Hematopoietic multipotent progenitor cell treated with erythropoietin and hydrocortisone succinate and interleukin-3 and kit ligand, for 6 days (in vitro differentiated cells): ENCODE measurements at places on chromosomes 11 and 22.
A peak's percentile ranks its signal among the peaks of the same experiment; 100 is the strongest.

GRCh38 chr11:119306373-119306890 is 10.5 kb downstream of the MCAM start:
- DNase-seq, result no peak

- no peak for DNase-seq
Observed at GRCh38 chr22:20577045-20577444, 69.6 kb downstream of the MED15 start.

DNA sequence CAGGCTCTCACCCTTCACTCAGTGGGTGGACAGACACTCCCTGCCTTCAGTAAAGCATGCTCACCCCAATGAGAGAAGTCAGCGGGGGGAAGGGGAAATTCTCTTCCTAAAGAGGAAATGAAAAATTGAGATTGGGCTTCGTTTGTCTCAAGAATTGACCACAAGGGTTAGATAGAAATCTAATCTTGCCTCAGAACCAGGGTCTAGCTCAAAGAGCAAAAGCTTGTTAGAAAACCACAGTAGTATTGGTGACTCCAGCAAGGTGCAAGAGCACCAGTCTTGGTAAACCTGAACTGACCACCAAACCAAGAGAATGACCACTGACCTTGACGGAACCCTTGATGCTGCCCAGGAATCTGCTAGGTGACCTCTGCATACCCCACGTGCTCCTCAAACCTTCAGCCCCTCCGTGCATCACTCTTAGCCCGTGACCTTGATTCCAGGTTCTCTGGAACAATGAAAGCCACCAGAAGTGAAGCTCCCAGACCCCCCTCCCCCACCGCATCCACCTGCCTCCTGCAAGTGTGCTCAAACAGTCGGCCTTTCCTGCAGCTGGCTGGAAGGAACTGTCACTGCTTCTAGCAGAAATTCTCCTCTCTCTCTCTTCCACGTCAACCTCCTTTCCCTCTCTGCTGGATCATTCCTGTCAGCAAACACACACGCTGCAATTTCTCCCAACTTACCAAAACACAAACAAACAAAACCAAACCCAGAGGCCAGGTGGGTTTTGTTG is 3.1 kb upstream of the TMA7B start:
- DNase-seq, result peak; percentile 90

GRCh38 chr11:6666302-6667183 is 10.9 kb upstream of the DCHS1 start:
- DNase-seq, result no peak

DNA sequence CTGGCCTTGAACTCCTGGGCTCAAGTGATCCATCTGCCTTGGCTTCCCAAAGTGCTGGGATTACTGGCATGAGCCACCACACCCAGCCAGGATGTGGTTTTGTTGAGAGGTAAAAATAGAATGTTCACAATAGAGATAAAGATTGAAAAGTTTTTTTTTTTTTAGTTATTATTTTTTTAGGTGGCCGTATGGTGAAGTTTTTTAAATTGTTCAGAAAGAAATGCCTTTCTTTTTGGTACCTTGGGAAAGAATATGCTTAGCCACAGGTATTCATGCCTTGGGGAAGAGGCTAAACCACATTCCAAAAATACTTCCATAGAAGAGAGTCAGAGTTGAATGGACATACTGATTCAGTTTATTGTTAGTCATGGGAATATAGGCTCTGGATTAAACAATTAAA is 143.4 kb downstream of the C11orf91 start:
- no peak for DNase-seq

GRCh38 chr11:116686866-116687265 is 85.9 kb downstream of the BUD13 start:
- DNase-seq, result no peak

GRCh38 chr11:121652971-121653370 is 200.2 kb upstream of the SORL1-AS1 start:
- DNase-seq, result no peak

DNA sequence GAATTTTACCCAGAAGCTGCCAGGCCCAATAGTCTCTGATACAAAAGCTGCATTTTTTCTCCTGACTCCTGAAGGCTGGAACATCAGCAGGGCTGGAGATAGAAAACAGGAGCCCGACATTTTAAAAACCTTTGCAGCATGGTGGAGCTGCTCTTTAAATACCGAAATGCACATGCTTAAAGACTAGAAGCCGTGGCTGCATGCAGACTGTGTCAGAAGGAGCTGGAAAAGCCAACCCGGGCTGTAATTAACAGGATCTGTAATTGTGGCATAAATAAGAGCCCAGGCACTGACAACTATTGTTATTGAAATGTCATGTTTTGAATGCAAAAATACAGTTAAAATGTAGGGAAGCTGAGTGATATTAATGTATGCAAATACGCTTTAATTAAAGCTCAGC is 304.9 kb upstream of the PLET1 start:
- no peak for DNase-seq

GRCh38 chr11:70573701-70574151 is 175.4 kb downstream of the CTTN start:
- DNase-seq, result no peak

- peak; percentile 38 for DNase-seq
Observed at GRCh38 chr11:72353861-72354260, 80.5 kb downstream of the CLPB start.

- peak; percentile 49 for DNase-seq
Observed at GRCh38 chr11:114195981-114196731, 100.0 kb upstream of the NNMT start.

DNA sequence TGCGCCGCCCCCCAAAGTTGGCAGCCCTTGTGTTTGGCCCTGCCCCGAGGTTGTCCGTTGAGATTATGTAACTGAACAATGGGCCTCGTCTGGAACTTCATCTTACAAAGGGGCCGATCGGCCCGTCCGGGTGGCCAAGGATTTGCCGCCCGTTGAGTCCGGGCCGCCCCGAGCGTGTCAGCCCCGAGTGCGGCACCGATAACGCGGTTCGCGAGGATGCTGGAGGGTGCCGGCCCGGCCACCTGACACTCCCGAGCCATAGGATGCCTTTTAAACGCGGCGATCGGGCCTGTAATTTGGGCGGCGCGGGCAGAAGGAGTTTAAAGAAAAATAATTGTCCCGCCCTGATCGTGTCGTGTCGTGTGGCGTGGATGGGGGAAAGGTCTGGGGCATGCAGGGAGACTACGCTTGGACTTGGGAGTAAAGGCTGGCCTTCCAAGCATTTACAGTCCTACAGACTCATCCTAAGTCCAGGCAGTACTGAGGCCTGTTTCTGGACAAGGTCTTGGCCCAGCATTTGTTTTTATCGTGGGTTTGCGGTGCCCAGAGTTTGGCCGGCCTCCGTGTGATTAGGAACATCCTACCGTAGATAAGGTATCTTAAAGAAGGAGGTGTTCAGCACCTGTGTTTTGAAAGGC is 1.3 kb downstream of the WEE1 start:
- DNase-seq, result peak; percentile 54

GRCh38 chr11:18332302-18332701 is 9.9 kb downstream of the GTF2H1 start:
- no peak for DNase-seq

DNA sequence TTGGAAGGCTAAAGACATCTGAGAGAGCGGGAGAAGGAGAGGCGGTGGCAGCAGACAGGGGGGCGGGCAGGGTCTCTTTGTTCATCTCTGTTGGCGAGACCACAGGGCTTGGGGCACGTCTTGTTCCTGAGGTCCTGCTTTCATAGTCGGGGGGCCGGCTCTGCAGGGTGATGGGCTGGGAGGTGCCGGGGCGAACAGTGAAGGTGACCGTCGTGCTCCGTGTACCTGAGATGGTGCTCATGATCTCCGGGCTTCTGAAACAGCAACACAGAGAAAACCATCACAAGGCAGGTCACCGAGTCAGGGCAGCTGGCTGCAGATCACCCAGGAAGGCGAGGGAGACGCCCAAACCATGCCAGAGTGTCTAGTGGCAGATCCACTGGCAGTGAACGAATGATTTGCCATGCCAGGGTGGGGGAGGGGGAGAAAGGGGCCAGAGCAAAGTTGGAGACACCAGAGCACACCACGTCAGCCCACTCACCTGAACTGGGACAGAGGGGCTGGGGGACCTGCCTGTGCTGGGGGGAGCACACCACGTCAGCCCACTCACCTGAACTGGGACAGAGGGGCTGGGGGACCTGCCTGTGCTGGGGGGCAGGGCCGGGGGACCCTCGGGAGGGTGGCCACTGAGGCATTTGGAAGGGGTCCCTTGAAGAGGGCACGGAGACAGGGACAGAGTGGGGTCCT is 75.0 kb downstream of the CTTN start:
- no peak for DNase-seq
